ENCODE measurements at places on chromosomes 16 and 17.

GRCh38 chr17:20026960-20027359 is 17.8 kb downstream of the SPECC1 start:
- DNase-seq: no peak

DNA sequence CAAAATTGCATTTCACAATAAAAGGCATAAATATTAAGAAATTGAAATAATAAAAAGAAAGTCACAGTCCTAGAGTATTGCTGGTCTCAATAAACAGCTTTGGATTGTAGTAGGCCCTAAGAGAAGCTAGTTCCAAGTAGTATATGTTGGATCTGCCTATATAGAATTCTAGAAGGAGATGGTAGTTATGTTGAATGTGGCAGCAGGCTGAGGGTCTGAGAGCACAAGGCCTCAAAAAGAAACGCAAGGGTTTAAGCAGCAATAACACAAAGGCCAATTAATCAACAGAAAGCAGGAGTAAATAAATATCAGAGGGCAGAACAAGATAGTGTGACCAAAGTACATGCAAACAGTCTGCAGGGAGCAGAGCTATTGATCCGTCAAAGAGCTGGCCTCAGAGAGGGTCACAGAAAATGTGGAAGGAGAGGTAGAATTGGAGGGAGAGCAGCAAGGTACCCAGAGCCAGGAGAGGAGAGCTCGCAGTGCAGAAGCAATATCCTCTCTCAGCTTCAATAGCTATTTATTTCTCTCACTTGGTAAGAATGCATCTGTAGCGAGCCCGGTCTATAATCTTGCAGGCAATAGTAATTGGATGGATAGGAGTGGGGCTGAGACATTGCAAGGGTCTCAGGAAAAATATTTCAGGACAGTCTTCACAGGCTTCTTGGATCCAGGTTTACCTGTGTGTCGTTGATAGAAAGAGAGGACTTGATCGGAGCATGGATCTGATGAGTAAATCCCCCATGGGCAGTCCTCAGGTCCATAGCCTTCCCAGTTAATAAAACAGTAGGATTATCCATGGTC is 25.1 kb upstream of the MED13 start:
- DNase-seq: no peak

GRCh38 chr16:88331989-88332920 is 50.5 kb upstream of the ZNF469 start:
- DNase-seq: no peak

GRCh38 chr16:14301169-14302030 is 230.3 kb downstream of the MRTFB start:
- DNase-seq: no peak

- DNase-seq: no peak
These were observed 67.1 kb downstream of the ENGASE start for GRCh38 chr17:79141578-79142355.

GRCh38 chr17:55454906-55455474 is 33.4 kb upstream of the MMD start:
- no peak for DNase-seq

GRCh38 chr17:37360632-37361031 is 15.2 kb upstream of the C17orf78 start:
- no peak for DNase-seq

DNA sequence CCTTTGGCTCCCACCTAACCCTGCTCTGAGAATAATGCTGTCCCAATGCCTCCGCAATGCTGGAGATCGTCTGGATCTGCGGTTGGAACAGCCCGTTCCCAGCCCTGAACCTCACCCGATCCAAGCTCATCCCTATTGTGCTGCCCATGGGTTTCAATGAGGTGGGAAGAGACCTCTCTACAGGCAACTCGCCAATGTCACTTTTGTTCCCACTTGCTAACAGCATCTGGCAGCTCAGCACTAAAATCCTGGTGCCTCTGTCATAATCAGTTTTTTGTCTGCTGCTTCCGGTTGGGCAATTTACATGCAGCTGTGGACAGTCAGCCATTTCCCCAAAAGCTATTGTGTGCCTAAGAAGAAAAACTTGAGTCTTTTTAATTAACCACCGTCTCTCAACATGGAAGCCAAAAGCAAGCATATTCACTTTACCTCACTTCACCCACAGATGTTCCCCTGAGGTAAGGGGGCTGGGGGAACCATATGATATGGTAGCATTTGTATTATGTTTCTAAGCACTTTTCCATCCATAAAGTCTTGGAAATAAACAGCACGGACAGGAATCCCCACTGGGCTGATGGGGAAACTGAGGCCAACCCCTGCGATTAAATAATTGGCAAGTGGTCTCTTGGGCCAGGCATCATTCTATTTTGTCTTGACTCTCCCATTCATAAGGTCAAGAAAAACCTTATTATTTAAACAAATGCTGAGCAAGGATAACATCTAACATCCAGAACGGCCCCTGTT is 159.2 kb upstream of the CDH5 start:
- peak; percentile 52 for DNase-seq

GRCh38 chr16:70417661-70418060 is 21.2 kb downstream of the ST3GAL2 start:
- DNase-seq: no peak

DNA sequence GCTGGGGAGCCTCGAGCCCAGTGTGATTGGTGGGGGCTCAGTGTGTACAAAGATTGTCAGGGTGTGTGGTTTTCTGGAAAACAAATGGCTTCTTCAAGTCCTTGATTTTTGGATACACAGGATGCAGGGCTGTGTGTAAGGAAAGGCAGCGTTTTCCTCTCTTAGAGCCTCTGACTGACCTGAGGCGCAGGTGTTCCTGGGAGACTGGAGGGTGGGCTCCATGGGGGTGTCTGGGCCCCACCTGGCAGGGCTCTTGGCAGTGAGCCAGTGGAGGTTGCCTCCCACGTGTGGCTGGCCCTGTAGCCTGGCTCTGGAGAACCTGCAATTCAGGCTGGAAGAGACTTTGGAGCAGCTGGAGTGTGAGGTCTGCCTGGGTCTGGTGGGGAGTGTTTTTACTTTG is 5.0 kb downstream of the FOXK2 start:
- no peak for DNase-seq

DNA sequence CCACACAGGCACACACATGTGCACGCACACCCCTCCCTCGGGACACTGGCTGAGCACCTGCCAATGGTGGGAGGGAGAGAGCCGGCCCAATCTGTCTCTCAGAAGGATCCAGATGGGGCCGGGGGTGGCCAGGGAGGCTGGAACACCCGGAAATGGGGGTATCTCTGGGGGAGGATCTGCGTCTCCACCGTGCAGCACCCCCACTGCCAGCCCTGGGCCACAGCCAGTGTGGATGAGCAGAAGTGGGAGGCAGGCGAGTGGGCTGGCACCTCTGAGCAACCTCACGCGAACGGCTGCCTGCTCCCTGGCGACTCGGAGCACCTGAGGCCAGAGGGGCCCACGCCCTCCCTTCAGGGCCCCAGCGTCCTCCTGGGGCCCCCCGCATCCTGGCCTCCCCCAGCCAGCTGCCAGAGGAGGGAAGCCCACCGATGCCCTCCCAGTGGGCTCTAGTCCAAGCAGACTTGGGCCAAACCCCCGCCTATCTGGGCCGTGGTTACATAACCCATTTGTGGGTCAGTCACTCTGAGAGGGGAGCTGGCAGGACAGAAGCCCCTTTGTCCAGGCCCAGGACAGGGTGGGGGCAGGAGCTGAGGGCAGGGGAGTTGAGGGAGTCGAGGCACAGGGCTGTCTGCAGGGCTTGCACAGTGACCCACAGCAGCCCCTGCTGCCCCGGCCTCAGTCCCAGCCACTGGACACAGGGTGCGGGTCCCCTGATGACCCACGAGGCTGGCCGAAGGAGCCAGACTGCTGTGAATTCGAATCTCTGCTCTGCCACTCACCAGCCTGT is 5.6 kb downstream of the CASKIN1 start:
- DNase-seq: no peak

DNA sequence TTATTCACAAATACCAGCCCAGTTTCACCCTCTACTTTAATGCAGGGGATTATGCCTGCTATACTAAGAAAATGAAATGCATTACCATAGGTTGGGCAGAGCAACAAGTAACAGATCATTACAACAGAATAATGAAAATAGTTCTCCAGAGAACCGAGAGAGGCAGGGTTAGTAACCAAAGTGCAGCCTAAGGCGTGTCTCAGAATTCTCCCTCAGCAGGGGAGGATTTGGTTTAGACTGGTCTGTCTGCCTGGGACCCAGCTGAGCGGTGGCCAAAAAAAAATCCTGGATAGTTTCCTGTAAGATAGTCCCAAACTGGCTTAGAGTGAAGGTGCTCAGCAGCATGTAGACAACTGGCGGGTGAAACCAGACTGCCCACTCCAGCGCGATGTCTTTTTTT is 30.8 kb upstream of the ADCY7 start:
- no peak for DNase-seq

DNA sequence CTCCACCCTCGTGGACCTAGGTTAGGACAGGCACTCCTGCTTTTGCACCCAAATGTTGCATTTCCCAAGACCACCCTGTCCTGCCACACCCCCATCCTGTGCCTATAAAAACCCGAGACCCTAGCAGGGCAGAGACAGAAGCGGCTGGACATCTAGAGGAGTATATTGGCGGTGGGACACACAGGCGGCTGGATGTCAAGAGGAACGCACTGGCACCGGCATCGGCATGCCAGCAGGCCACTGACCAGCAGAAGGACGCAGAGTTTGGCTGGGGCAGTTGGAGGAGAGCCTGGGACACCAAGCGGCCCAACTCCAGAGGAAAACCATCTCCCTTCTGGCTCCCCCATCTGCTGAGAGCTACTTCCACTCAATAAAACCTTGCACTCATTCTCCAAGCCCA is 14.7 kb upstream of the WFIKKN2 start:
- no peak for DNase-seq

All from bone marrow (tissue), 2 donors.